CD4-positive, alpha-beta T cell treated with Interleukin-12 subunit alpha and Interleukin-12 subunit beta, for 1 hour (primary cell): ENCODE measurements at places on chromosomes 2 and 18.

GRCh38 chr2:199302851-199303250 lies 154.9 kb downstream of the SATB2 start:
- no peak for DNase-seq

DNA sequence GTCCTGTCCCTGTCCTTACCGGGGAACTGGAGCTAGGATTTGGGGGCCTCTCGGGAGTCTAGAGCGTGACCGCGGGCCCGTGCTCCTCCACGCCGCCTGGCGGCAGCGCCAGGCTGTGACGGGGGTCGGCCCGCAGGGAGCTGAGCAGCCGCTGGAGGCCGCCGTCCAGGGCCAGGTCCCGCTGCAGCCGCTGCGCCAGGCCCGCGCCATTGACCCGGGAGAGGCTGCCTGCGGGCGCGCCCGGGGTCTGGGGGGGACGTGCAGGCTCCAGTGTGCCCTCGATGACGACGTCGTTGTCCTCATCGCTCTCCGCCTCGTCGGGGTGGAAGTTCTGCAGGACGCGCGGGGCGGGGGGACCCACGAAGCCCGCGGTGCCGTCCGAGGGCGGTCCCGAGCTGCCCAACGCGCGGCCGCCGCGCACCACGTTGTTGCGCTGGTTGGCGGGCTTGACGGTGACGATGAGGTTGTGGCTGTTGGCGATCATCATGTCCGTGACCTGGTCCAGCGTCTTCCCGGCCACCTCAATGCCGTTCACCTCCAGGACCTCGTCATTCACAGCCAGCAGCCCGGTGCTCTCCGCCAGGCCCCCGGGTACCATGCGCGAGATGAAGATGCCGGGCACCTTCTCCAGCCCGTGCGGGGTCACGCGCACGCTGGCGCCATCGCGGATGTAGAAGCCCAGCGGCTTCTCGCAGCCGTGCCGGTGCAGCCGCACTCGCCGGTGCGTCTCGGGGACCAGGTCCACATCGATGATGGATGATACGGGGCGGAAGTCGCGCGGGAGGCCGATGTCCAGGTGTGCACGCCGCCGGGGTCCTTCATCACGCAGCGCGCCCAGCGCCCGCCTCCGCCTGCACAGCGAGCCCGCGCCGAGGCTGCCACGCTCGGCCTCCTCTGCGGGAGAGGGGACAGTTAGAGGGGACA lies 50.9 kb downstream of the ADNP2 start:
- peak; percentile 41 for DNase-seq

DNA sequence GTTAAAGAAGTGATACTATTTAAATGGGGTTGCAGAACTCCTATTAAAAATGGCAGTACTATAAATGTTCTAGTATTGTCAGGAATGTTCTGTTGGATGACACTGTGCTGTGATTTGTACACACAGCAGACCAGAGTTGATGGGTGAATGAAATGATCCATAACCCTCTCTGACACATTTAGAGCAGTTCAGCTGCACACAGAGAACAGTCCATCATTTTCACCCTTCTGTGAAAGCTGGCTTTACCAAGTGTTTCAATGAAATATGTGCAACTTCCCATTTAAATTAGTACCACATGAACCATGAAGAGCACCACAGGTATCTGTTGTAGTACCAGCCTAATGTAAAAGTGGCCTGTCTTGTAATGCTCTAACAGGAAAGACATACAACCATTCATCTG lies 981.4 kb downstream of the TMEM182 start:
- no peak for DNase-seq

GRCh38 chr18:44834867-44835469 lies 154.3 kb downstream of the SETBP1 start:
- no peak for DNase-seq

GRCh38 chr2:229945975-229946374 lies 23.7 kb downstream of the FBXO36 start:
- no peak for DNase-seq

GRCh38 chr18:46346213-46346612 lies 242.0 kb downstream of the HAUS1 start:
- no peak for DNase-seq

- peak; percentile 75 for DNase-seq
These were observed 2.1 kb downstream of the NABP1 start for GRCh38 chr2:191679818-191680600.

- no peak for DNase-seq
These were observed 137.7 kb downstream of the LTBP1 start for GRCh38 chr2:33084433-33084832.

DNA sequence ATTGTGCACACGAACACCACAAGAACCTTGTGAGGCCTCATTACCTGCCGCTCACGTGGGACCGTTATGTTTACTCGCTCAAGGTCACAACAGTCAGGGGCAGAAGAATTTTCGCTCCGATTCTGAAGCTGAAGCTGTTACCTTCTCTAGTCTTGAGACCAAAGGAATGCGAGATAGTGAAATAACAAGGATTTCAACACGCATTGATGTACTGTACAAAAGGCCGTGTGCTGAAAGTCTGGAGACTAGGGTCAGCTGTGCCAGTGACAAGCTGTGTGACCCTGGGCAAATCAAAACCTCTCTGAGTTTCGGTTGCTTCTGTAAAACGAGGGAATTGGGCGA lies 583 bp downstream of the NEMP2 start:
- peak; percentile 70 for DNase-seq

DNA sequence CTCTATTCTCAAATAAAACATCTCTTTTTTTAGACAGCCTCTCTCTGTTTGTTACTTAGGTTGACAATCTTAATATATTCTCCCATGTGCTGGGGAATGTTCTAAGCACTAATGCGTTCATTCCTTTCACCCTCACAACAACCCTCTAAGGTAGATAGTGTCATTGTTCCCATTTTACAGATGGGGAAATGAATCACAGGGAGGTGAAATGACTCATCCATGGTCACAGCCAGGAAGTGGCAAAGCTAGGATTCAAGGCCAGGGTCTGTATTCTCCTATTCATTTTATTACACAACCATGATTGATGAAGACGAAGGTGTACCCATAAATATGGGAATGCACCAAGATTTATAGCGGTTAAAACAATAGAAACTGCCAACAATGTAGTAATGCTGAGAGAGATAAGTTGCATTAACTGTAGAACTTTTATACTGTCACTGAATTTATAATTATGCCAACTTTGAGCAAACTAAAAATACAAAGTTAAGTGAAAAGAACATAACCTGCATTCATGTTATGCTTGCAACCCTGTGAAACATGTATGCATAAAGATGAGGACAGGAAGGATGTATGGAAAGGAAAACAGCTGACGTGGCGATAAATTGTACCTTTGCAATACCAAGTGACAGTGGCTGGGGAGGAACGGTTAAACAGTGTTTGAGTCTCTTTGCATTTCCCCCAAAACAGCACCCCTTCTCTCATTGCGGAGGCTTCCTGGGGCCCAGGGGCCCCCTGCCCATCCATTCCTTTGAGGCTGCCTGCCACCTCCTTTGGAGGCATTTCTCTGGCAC lies 257.7 kb upstream of the AGAP1 start:
- no peak for DNase-seq

GRCh38 chr2:96830044-96830562 lies 13.7 kb downstream of the ANKRD23 start:
- no peak for DNase-seq

DNA sequence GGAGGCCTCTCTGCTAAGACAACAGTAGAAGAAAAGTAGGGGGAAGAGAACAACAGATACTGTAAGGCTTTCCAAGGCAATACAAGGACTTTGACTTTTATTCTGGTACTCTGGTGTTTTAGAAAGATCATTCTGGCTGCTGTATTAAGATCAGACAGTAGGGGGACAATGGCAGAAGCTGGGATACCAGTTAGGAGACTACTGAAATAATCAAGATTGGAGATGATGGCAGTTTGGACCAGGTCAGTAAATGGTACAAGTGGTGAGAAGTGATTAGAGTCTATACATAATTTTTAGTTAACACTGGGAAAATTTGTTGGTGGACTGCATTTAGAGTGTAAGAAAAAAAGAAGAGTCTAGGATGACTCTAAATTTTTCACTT lies 139.7 kb downstream of the ROCK1 start:
- DNase-seq, result peak; percentile 22

DNA sequence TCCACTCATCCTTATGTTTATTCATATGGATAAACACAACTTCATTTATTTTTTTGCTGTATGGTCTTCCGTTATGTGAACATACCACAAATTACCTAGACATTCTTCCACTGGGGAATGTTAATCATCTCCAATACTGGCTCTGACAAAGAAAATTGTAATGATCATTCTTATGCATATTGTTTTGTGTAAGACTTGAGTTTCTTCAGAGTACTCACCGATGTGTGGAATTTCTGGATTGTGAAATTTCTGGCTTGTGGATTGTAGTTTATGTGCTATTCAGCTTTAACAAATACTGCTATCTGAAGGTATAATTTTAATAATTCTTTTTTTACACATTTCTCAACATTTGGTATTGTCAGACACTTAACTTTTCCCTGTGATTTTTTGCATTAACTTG lies 212.2 kb upstream of the THUMPD2 start:
- no peak for DNase-seq

DNA sequence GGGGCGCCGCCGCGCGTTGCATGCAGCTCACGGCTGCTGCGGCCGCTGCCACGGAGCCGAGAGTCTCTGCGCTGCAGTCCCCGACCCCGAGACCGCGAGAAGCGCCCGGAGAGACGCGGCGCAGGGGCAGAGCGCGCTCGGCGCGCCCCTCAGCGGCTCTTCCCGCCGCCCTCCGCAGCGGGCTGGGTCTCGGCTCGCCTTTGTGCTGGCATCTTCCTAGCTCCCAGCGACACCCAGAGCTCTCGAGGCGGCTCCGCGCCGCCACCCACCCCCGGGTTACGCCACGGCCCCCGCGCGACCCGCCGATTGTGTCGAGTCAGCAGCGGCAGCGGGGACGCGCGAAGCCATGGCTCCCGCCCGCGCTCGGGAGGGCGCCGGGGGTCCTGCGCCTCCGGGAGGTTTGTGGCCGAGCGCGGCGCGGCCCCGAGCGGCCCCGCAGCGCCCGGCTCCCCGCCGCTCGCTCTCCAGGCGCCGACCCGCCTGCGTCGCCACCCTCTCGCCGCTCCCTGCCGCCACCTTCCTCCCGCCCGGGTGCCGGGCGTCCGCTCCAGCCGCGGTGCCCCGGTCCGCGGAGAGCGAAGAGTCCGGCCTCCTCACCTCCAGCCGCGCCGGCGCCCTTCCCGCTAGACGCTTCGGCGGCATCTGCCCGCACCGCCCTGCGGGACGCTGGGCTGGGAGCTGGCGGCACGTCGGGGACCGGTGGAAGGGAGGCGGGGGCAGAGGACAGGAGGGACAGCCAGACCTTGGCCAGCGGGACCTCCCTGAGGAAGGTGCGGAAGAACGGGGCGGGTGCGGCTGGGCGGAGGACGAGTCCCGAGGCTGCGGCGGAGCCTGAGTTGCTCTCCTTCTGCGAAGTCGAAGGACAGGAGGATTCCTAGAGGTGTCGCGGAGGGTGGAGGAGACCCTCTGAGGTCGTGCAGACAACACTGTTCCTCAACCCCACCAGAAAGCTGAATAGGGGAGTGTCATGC lies 46.3 kb upstream of the CCDC150 start:
- DNase-seq, result no peak

- no peak for DNase-seq
These were observed 253.5 kb upstream of the CDH20 start for GRCh38 chr18:61079714-61080113.

DNA sequence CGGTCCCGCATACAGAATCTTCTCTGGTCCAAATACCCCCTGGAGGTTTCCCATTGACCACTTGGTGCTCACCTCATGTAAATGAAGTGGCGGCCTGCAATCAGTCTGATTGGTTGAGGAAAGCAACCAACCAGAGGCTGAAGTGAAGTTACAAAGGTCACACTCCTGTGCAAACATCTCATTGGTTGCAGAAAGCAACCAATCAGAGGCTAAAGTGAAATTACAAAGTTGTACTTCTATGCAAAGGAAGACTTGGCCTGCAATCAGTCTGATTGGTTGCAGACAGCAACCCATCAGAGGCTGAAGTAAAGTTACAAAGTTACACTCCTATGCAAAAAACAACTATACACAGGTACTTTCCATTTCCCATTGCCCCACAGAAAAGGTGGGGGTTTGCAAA lies 2.5 kb upstream of the SP100 start:
- DNase-seq, result no peak

DNA sequence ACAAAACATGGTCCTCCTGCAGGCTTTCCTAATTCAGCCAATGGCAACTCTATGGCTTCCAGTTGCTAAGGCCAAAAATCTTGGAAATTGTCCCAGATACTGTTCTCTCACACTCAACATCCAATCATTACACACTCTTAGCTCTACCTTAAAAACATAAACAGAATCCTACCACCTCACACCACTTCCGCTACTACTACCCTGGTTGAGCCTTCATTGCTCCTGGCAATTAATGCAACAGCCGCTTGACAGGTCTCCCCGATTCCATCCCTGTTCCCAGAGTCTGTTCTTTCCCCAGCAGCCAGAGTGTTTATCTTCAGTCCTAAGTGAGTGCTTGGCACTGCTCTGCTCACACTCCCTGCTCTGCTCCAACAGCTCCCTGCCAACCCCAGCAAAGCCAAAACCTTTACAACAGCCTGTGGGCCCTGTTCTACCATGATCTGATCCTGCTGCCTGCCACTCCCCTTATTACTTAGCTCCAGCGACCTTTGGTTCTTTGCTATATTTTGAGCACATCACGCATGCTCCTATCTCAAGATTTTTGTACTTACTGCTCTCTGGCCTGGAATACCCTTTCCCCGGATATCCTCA lies 67.5 kb upstream of the AMMECR1L start:
- DNase-seq, result no peak

DNA sequence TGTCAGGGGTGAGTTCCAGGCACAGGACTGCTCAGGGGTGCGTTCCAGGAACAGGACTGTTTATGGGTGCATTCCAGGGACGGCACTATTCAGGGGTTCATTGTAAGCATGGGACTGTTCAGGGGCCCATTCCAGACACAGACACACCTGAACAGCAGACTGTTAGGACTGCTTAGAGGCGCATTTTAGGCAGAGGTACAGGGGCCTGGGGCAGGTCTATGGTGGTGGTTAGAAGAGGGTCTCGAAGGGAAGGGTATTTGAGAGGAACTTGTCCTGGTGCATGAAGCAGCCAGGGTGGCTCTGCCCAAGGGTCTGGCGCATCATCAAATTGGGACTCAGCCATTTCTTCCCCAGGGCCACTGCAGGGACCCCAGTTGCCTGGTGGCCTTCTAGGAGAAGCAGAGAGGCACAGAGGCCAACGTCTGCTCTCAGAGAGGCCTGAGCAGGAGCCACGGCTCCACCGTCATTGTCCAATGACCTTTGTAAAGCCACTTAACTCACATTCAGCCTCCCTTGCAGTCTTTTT lies 14.8 kb upstream of the MLPH start:
- DNase-seq, result no peak

GRCh38 chr2:12816379-12817306 lies 99.9 kb downstream of the TRIB2 start:
- DNase-seq, result peak; percentile 4

DNA sequence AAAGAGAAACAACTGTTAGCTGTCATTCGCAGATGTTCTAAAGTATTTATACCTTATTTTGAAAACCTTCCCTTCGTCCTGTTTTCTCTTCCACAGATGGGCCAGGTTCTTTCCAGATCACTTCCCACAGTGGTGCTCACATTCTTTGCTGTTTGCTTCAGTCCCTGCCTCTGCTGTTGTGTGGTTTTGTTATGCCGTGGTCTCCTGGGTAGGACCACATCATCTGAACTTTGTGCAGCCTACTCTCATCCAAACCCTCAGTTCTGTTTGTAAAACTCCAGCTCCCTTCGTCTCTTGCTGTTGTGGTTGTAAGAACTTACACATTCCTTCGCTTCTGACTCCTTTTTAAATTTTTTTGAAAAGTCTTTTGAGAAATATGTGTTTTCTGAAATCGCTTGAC lies 38.1 kb downstream of the ZNF236 start:
- no peak for DNase-seq
